Mammary epithelial cell (primary cell): ENCODE measurements at places on chromosomes 3 and 15. TPM values are rescaled to one million over a fixed set of nuclear protein-coding genes. Genes with fewer than 3 reads are reported as not detected.

- DNase-seq = no peak
These were observed 46.9 kb upstream of the DIPK2A start for GRCh38 chr3:143924522-143925285.

DNA sequence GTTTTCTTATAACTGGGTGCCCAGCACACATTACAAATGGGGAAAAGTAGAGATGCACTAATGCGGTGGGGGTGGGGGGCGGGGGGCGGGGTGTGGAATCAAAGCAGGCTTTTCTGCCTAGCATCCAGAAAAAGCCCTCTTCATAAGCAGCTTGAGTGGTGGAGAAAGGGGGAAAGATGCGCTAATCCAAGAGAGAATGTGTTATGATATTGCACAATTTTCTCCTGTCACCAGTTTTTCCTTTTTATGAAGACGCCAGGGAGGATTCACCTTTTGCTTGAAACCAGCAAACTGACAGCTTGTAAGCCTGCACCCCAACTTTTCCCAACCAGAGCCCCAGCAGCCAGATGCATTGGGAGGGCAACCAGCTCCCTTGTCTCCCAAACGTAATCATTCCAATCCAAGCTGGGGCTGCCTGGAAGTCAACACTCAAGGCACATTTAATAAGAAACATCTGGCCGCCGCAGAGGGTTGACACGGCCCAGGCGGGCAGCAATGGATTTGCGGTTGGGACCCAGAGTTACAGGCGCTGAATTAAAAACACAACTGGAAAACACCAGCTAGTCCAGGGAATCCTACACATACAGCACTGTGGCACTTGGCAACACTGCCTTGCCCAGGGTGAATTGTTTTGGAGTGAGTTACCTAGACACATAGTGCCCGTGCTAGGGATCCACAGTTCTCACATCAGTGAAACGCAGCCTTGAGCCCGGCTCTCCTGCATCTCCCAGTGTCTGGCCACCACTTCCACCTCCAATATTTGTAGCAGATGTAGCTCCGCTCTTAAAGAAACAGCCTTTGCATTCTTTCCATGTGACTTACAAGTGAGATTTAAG is 218.5 kb upstream of the PRICKLE2 start:
- DNase-seq = no peak

DNA sequence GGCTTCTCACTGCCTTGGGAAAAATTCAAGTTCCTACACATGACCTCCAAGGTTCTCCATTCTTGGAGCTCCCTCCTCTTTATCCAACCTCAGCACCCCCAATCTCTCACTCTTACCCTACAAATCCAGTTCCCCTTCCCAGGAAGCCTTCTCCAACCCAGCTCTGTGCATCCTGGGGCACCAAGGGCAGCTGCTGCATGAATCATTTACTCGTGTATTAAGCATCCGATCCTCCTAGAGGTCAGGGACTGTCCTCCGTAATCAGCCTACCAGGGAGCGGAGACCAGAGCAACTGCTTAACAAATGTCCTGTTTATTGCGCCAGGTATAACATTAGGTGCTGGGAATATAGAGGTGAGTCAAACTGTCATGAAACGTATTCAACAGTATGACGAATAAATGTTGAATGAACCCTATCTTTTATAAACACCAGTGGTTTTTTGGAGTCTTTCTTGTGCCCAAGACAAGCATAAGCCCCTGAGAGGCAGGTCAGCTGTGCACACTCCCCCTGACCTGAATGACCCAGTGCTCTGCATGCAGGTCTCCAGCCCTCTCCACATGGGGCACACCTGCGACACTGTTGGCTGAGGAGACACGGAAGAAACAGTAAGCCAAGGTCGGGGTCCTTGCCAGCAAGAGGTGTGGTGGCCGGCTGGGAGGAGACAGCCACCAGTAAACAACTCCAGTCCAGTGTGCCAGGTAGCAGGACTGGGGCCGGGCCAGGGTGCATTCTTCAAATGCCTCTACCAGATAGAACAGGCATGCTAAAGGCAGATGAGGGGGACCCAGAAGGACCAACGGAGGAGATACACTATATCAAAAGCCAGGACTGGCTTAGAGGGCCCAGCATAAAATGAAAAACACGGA is 27.6 kb downstream of the ANP32A start:
- no peak for DNase-seq

DNA sequence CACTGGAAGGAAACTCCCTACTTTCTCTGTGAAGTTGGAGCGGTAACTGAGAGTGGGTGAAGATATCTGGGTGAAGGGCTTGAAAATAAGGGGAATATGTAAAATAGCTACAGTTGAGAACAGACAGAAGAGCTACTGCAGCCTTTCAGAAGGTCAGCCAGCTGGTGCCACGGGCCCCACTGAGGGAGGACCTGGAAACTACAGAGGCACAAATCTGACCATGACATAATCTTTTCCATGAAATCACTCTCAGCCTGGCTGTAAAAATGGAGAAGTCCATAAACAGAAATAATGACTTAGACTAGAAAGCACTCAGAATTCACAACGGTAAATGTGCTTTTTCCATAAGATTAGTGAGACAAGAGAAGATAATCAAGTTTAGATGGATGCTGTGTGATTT is 46.4 kb downstream of the ST3GAL6 start:
- DNase-seq = no peak

DNA sequence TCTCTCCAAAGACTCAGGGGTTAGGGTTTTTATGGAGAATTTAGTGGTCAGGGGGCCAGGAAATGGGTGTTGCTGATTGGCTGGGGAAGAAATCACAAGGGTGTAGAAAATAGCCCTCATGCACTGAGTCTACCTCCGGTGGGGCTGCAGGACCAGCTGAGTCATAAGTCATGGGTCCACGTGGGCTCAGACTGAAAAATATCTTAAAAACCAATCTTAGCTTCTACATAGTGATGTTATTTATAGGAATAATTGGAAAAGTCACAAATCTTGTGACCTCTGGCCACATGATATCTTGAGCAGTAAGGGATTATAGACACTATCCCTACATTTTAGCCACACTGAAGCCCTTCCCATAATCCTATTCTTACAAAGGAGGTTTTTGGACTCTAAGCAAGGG is 224.0 kb downstream of the DPH6 start:
- no peak for DNase-seq

DNA sequence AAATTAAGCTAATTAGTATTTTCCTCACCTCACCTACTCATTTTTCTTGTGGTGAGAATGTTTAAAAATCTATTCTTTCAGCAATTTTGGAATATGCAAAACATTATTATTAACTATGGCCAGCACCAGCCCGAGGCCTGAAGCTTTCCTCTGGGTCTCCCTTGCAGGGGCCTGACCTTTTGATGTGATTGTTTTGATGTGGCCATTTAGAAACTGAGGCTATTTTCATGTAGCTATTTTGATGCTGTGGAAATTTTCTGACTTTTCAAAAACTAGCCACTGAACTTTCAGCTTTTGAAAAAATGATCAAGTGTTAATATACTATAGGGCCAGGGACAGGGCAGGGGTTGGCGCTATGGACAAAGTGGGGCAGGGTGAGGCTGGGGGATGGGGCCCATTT is 8.2 kb upstream of the CCR9 start:
- no peak for DNase-seq

- no peak for DNase-seq
These were observed 721.4 kb upstream of the NR2F2 start for GRCh38 chr15:95609096-95609495.

- no peak for DNase-seq
These were observed 1.7 kb upstream of the HHATL start for GRCh38 chr3:42704136-42704841.

- DNase-seq = no peak
These were observed 1.1 kb downstream of the NCKIPSD start for GRCh38 chr3:48684480-48685143.

DNA sequence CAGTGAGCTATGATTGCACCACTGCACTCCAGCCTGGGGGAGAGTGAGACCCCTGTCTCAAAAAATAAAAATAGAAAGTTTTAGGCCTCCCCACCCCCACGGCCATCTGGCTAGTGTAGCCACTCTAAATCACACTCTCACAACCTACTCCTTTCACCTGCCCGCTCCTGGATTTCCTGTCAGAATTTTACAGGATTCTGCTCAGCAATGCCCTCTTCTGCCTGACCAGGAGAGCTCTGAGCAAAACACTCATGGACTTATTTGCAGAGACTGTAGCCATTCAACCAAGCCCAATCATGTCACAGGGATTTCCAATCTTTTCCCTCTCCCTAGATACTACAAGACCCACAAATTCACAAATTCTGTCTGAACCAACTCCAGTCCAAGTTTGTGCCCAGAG is 242.6 kb upstream of the TPRG1 start:
- DNase-seq = peak; percentile 21

- no peak for DNase-seq
These were observed 109.7 kb upstream of the PDZRN3 start for GRCh38 chr3:73734211-73735089.

DNA sequence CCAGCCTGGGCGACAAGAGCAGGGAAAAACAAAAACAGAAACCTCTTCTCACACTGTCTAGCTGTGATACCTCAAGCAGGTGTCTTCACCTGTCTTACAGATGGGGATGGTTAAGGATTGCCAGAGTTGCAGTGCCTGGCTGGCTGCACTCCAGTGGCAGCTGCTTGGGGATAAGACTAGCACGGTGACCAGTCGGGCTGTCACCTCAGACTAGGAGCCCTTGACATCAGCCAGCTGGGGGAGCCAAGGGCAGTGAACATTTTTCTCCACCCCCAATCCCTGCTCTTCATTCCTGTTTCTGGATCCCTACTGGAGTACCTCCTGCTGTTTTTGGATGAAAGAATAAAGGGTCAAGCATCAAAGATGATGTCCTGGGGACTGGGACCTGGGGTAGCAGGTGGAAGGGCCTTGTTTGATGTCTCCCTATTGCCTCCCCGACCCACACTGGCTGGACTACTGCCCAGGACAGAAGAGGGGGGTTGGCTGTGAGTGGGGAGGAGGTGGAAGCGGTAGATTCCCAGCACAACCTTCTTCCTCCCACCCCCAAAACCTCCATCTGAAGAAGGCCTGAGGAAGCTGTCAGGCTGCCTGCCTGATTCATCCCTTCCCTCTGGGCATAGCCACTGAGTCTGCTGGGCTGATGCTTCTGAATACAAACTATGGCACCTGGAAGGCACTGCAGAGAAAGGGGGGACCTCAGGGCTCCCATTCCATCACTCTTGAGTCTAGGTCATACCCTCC is 7.0 kb upstream of the CPNE9 start:
- no peak for DNase-seq

GRCh38 chr3:105369500-105370371 is 3.0 kb downstream of the ALCAM start:
- peak; percentile 61 for DNase-seq

GRCh38 chr3:72093992-72094334 is 309.0 kb upstream of the PROK2 start:
- DNase-seq = no peak

GRCh38 chr3:62556121-62556815 is 182.9 kb upstream of the FEZF2 start:
- no peak for DNase-seq

Gene DNAJA4
- total RNA-seq = not detected in 2 replicates

Gene CDHR4
- 0.40 TPM in 1 of 2 replicates, not detected in the other for total RNA-seq

Gene SLC9A9
- total RNA-seq = 3.5 and 4.3 TPM in 2 replicates

Gene IVD
- total RNA-seq = 44.3 and 49.5 TPM in 2 replicates

Gene CADM2
- not detected in 2 replicates for total RNA-seq

Gene LXN
- 9.2 TPM for total RNA-seq

Gene ANKRD63
- total RNA-seq = not detected in 2 replicates
